ENCODE measurements at places on chromosomes 5 and 9.
A peak's percentile ranks its signal among the peaks of the same experiment; 100 is the strongest.

GRCh38 chr5:150486402-150487198 is 21.3 kb upstream of the NDST1 start:
- no peaks in the 10 kb centered on the region for H3K36me3 ChIP-seq
- peak overlapping the region; percentile 23 for H3K4me3 ChIP-seq
- peaks cover 3% of the 10 kb centered on the region for H3K4me1 ChIP-seq
- DNase-seq, result peak; percentile 32
- peaks cover 17% of the 10 kb centered on the region for H3K27me3 ChIP-seq

DNA sequence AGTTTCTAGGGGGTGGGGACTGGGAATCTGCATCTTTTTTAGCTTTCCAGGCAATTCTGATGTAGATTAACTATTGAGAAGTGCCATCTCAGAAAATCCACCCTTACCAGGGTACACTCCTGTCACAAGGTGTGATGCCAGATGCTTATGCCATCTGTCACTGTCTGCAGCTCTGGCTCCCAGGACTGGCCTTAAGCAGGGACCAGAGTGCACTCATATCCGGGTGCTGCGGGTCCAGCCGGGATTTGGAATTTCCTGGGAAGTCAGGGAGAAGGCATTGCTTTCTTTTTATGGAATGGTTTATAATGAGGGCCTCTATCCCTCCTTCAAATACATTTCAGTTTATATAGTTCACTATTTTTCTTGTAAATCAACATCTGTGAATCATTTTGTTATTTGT is 92.6 kb downstream of the TMEM174 start:
- H3K4me1 ChIP-seq, result no peaks in the 10 kb centered on the region
- no peak for DNase-seq
- no peaks in the 10 kb centered on the region for H3K36me3 ChIP-seq
- no peak overlapping the region for H3K27ac ChIP-seq

- no peak overlapping the region for H3K27ac ChIP-seq
- no peaks in the 10 kb centered on the region for H3K27me3 ChIP-seq
- peaks cover 7% of the 10 kb centered on the region for H3K36me3 ChIP-seq
- no peak for DNase-seq
- H3K4me3 ChIP-seq, result no peak overlapping the region
Observed at GRCh38 chr5:132996307-132996706, 30.0 kb downstream of the ZCCHC10 start.

DNA sequence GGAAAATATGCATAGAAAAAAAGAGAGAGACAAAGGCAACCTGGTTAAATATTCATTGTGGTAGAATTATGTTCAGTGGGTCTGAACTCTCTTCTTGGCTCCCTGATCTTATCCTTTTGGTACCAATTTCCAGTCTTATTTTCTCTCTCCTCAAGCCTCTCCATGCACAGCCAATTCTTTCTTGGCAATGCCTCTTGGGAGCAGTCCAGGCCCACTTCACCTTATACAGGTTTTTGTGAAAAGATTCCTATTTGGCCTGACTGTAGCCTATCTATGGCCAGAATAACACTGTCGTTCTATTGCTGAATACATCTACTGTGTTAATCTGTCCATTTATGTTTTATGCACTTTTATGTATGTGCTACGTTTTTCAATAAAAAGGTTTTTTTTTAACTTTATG is 2.7 kb downstream of the ELOVL7 start:
- H3K4me3 ChIP-seq, result no peak overlapping the region
- H3K36me3 ChIP-seq, result no peaks in the 10 kb centered on the region
- no peak for DNase-seq
- peaks cover 13% of the 10 kb centered on the region for H3K4me1 ChIP-seq

GRCh38 chr9:88660611-88661010 is 125.6 kb downstream of the NXNL2 start:
- DNase-seq, result no peak
- H3K4me3 ChIP-seq, result no peak overlapping the region
- no peak overlapping the region for H3K27ac ChIP-seq
- peaks cover 11% of the 10 kb centered on the region for H3K27me3 ChIP-seq
- no peaks in the 10 kb centered on the region for H3K4me1 ChIP-seq
- no peaks in the 10 kb centered on the region for H3K36me3 ChIP-seq

GRCh38 chr9:4792054-4792571 is 631 bp upstream of the RCL1 start:
- peak overlapping the region; percentile 65 for H3K27ac ChIP-seq
- H3K36me3 ChIP-seq, result no peaks in the 10 kb centered on the region
- H3K4me1 ChIP-seq, result peaks cover 26% of the 10 kb centered on the region
- DNase-seq, result no peak
- peak overlapping the region; percentile 95 for H3K4me3 ChIP-seq

DNA sequence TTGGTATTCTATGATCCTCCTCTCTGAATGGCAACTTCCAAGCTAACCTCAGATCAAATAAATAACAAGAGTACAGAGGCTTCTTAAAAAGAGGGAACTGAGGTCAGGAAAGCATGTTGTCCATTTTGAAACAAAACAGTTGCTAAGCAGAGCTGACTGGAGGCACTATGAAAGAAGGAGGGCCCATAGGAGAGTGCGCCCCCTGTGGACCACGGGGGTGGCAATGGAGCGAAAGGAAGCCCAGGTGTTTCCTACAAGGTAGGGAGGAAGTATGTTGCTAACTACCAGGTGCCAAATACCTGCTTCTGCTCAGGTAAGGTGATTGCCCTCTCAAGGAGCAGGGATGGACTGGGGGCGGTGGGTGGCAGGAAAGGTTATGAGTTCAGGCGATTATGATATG is 101.8 kb upstream of the MAST4 start:
- peaks cover 5% of the 10 kb centered on the region for H3K27me3 ChIP-seq
- no peak for DNase-seq

GRCh38 chr5:168898247-168898911 is 319.2 kb upstream of the PANK3 start:
- no peaks in the 10 kb centered on the region for H3K36me3 ChIP-seq
- DNase-seq, result no peak
- H3K27me3 ChIP-seq, result peaks cover 9% of the 10 kb centered on the region
- H3K27ac ChIP-seq, result no peak overlapping the region
- H3K4me3 ChIP-seq, result no peak overlapping the region
